A549 (cell line): ENCODE measurements at places on chromosomes 16 and 17. TPM values are rescaled to one million over a fixed set of nuclear protein-coding genes. Genes with fewer than 3 reads are reported as not detected.

GRCh38 chr17:14304222-14304772 is 3.4 kb downstream of the HS3ST3B1 start:
- DNase-seq, result no peak

DNA sequence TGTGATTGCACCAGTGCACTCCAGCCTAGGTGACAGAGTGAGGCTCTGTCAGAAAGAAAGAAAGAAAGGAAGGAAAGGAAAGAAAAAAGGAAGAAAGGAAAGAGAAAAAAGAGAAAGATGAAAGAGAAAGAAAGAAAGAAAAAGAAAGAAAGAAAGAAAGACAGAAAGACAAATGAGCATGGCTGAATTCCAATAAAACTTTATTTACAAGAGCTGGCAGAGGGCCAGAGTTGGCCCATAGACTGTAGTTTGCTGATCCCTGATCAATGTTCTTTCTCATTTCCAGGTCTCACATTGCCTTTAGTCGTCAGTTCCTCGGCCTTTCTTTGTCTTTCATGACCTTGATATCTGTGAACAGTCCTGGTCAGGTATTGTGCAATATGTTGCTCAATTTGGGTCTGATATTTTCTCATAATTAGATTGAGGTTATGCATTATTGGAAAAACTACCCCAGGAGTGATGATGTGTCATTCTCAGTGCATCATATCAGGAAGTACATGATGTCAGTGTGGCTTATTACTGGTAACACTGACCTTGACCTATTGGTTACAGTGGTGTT is 68.5 kb upstream of the MED9 start:
- DNase-seq, result no peak

DNA sequence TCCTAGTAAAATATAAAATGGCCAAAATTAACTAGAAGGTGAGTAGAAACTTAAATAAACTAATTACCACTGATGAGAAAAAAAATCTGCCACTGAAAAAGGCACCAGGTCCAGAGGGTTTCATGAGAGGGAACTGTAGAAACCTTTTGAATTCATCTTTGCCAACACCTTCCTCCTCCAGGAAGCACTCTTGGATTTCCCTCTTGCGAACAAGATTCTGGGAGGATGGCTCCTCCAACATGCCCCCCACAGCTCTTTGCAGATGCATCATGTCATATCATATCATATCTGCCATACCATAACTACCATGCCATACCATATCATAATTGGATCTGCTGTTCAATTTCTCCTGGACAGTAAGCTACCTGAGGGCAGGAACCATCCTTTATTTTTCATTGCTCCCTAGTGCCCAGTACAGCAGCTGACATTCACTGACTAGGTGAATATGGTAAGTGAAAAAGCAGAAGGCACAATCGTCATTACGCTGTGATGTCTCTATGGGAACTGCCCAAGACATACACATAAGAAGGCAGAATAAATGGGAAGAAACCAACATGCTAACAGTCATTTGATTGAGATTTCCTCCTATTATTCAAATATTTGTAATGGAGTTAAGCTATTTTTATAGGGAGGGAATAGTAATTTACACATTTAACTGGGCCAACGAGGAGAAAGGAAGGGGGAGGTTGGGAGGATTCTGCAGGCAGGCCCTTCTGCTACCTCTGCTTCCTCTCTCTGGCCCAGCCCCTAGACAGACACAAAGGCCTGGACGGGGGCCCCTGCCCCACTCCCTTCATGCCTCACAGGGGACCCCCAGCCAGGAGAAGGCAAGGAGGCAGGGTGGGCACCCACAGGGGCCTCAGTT is 110.1 kb upstream of the SMURF2 start:
- no peak for DNase-seq

DNA sequence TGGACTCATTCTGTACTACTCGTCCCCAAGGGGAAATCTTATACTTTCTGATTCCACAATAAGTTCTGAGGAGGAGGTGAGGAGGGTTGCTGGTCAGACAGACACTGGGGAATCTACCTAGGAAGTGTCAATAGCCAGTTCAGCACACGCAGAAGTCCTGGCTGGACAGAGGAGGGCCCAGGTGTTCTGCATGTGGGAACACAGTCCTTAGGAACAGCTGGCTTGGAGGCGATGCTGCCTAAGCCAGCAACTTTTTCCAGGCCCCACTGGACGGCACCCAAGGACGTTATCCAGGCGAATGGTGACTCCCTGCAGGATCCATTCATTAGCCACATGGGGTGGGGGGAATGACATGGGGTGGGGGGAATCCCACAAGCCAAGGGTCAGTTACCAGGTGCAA is 29.9 kb upstream of the WFIKKN2 start:
- no peak for DNase-seq

DNA sequence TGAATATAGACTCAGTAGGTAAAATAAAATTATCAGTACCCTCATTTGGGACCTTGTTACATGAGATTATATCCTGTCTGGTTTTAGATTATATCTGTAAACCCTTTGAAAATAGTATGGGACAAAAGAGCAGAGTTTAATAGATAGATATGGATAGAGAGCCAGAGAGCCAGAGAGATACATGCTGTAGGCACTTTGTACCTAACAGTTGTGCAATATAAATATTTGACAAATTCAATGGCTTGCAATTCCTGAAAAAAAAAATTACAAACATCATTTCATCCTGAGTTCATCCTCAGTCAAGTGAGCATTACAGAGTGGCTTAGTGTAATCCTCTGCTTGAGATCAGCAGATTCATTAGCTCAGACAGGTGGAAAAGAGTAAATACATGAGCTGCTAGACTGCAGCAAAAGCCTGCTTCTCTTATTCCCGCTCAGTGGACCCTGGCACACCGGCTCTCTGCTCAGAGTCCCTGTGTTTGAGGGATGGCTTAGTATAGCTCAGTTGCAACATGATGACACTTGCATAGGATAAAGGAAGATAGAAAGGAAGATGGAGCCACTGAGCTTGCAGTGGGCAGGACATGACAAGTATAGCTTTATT is 931.6 kb upstream of the GOT2 start:
- DNase-seq, result no peak

OSBPL7 gene
- 11.4 to 16.9 TPM (median 15.4 TPM) in 3 replicates for polyA plus RNA-seq

DNASE1L2 gene
- polyA plus RNA-seq, result 0.88 to 1.5 TPM (median 1.2 TPM) in 3 replicates
